ENCODE measurements at places on chromosomes 4 and X. TPM values are rescaled to one million over a fixed set of nuclear protein-coding genes. Genes with fewer than 3 reads are reported as not detected.

DNA sequence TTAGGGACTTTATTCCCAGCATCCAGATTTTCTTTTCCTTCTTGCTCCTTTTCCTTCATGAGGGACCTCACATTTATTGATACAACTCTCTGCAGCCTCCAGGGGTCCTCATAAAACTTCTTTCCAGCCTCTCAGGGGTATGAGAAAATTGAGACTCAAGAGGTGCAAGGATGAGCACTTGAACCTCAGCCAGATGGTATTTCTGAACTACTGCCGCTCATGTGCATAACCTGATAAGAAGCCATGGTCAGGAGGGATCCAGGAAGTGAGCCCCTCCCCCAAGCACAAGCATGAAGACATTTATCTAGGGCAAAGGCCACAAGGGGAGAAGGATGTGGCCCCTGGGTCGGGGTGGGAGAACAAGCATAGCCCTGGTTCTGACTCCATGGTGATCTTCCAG is 73.3 kb downstream of the TSPAN7 start:
- H3K36me3 ChIP-seq, result no peaks in the 10 kb centered on the region
- peaks cover 4% of the 10 kb centered on the region for H3K4me1 ChIP-seq
- no peak overlapping the region for H3K4me3 ChIP-seq
- no peak for DNase-seq
- no peaks in the 10 kb centered on the region for H3K27me3 ChIP-seq

GRCh38 chrX:53122013-53122412 is 28.1 kb downstream of the KANTR start:
- no peak for DNase-seq
- H3K27me3 ChIP-seq, result no peaks in the 10 kb centered on the region
- no peak overlapping the region for H3K4me3 ChIP-seq
- no peak overlapping the region for H3K27ac ChIP-seq
- no peaks in the 10 kb centered on the region for H3K36me3 ChIP-seq
- peaks cover 13% of the 10 kb centered on the region for H3K4me1 ChIP-seq

DNA sequence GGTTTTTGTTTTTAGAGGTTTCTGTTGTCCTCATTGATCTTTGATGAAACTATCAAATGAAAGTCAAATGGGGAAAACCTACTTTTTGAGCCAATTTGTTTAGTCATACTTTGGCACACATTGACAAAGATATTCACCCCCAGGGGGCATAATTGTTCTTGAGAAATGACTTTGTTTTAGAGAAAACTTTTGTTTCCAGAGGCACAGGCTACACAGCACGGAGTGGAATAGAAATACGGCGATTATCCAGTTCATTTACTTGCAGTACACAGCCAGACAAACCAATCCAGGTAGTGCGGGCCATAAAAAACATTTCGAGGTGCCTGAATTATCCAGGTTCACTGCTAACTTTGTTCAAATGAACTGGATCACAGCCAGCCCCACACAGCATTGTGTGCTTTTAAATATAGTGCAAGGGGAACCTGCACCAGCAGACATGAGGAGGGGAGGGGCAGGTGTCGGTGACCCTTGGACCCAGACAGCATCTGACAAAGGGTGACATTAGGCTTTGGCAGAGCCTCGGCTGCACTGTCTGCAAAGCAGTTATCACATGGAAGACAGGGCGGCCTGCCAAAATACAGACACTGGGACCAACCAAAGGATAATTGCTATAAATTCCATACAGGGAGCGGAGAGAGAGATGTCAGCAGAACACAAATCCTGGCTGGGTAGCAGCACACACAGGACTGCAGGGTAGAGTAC is 179.6 kb upstream of the NOCT start:
- H3K4me3 ChIP-seq, result no peak overlapping the region
- no peaks in the 10 kb centered on the region for H3K36me3 ChIP-seq
- DNase-seq, result no peak
- H3K4me1 ChIP-seq, result no peaks in the 10 kb centered on the region
- H3K27ac ChIP-seq, result no peak overlapping the region

The TENM3 gene
- not detected for total RNA-seq

The SAGE1 gene
- not detected for total RNA-seq

The PNMA6A gene
- 0.40 TPM for total RNA-seq

Data from activated CD8-positive, alpha-beta T cell treated with anti-CD3 and anti-CD28 coated beads for 36 hours (primary cell).